ENCODE measurements at places on chromosomes 3 and 15. TPM values are rescaled to one million over a fixed set of nuclear protein-coding genes. Genes with fewer than 3 reads are reported as not detected.

GRCh38 chr15:47746516-47746915 is 29.2 kb downstream of the SEMA6D start:
- H3K4me3 ChIP-seq: no peak overlapping the region
- H3K27ac ChIP-seq: no peak overlapping the region
- no peaks in the 10 kb centered on the region for H3K27me3 ChIP-seq
- H3K36me3 ChIP-seq: peaks cover 2% of the 10 kb centered on the region
- H3K4me1 ChIP-seq: peaks cover 15% of the 10 kb centered on the region

- H3K36me3 ChIP-seq: no peaks in the 10 kb centered on the region
- H3K27me3 ChIP-seq: peaks cover 77% of the 10 kb centered on the region
- H3K4me1 ChIP-seq: peaks cover 29% of the 10 kb centered on the region
- DNase-seq: peak; percentile 42
- H3K4me3 ChIP-seq: peak within 1 kb of the TSS; percentile 86
- H3K27ac ChIP-seq: no peak within 1 kb of the TSS
These were observed at the start of gene CTXND1 for GRCh38 chr15:80252121-80252518. Gene CTXND1, minus strand, starts transcription at chr15:80252213. Its CDS starts 50,264 bp downstream, at chr15:80201949.

DNA sequence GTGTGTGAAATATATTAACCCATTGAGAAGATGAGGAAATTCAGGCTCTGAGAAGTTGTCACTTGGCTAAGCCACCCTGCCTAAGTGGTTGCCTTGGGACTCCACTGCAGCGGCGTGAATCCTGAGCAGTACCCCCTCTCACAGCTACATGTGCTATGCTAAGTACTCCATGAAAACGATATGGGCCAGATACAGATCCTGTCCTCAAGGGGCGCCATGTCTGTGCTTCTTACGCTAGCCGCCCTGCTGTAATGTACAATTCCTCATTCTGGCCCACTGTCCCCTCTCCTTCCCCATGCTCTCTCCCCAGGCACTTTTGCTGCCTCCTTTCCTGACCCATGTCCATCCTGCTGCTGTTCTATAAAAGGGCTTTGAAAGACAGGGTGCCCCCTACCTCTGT is 140.3 kb downstream of the FEZF2 start:
- H3K4me1 ChIP-seq: peaks cover 24% of the 10 kb centered on the region
- H3K4me3 ChIP-seq: no peak overlapping the region
- H3K27me3 ChIP-seq: no peaks in the 10 kb centered on the region
- no peaks in the 10 kb centered on the region for H3K36me3 ChIP-seq
- no peak for DNase-seq

- H3K27me3 ChIP-seq: peaks cover 7% of the 10 kb centered on the region
- H3K4me1 ChIP-seq: no peaks in the 10 kb centered on the region
- no peak overlapping the region for H3K27ac ChIP-seq
- H3K36me3 ChIP-seq: no peaks in the 10 kb centered on the region
- H3K4me3 ChIP-seq: no peak overlapping the region
- no peak for DNase-seq
These were observed 78.3 kb downstream of the TFRC start for GRCh38 chr3:196003611-196004010.

Gene ADAMTS17
- total RNA-seq: 2.3 TPM

Gene CHCHD4
- 17.0 TPM for total RNA-seq
